ENCODE measurements at places on chromosomes 7 and 10. TPM values are rescaled to one million over a fixed set of nuclear protein-coding genes. Genes with fewer than 3 reads are reported as not detected.

DNA sequence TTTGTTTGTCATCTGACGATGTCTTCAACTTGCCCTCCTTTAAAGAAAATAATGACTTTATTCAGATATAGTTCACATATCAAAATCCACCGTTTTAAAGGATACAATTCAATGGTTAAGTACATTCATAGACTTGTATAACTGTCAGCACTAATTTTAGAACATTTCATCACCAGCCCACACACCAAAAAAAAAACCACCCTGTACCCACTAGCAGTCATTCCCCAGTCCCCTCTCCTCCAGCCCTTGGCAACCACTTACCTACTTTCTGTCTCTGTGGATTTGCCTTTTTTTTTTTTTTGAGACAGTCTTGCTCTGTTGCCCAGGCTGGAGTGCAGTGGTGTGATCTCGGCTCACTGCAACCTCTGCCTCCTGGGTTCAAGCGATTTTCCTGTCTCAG lies 5.3 kb upstream of the HILPDA start:
- peak; percentile 7 for DNase-seq

DNA sequence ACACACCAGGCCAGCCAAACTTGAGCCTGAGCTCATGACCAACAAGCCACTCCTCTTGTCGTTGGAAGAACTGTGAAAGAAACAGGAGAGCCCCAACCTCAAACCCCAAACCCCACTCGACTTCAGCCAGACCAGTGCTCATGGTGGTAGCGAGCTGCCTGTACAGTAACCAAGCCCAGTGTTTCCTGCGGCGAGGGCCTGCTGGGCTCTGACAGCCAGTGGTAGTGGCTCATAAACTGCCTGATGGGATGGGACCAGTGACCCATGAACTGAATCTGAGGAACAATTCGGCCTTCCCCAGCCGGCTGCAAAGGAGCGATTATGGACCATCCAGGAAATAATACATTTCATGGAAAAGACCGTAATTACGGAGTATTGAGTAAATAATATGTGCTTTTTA lies 191.9 kb downstream of the RPS24 start:
- no peak for DNase-seq

DNA sequence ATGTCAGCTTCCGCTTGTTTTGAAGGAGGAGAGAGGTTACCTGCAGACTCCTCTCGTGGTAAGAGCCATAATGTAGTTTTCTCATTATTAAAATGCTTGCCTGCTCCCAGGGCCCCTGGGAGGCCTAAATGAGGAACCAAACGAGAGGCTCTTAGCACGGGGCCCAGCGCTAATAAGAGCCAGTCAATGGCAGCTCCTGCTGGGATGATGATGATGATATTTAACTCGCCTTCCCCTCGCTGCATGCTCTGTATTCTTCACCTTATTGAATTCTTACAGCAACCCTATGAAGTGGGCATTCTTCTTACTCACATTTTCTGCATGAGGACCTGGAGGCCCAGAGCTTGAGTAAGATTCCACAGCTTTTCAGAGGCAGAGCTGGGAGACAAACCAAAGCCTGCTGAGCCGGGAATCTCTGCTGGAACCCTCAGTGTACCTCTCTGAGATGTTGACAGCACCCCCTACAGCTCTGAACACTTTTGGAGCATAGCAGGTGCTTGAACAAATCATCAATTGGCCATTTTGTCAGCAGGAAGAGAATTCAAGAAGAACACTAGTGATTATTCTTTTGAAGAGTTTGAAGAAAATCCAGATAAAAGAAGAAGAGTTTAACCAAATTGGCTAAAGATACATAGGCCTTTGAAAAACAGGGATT lies 93.1 kb upstream of the HABP2 start:
- no peak for DNase-seq

DNA sequence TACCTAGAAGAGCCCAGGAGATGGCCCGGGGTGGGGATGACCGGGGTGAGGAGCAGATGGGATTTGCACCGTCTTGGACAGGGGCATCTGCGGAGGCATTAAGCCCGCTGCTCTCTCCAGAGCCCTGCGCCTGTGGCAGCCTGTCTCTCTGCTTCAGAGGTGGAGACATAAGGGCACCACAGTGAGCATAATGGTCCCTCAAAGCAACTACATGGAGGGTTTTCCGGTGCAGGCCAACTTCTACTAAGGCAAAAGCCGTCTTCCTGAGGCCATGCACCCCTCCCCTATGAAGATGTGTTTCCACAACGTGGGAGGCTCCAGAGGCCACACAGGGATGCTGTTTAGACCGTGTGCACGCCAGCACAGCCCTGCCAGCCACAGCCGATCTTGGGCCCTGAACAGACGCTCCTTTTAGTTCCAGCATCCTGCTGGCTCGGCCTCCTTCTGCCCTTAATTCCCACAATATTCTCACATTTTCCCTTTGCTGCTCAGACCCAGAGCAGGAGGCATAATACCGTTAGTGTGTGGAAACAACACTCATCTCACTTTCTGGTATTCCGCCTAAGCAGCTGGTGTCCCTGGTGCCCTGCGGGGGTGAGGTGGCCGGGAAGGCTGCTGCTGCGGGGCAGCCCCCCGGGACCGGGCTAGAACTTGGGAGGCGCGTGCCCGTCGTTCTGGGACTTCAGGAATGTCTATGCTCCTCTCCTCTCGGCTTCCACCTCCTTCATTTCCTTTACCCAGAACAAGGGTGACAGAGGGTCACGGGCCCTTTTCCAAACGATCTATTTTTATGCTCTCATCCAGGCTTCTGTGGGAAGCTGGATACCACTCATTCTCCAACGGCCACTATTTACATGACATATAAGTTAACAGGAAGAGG lies 266.9 kb downstream of the TNS3 start:
- DNase-seq: peak; percentile 89

- DNase-seq: peak; percentile 39
Observed at GRCh38 chr7:116669769-116670168, 2.2 kb upstream of the MET start.

GRCh38 chr7:111140091-111140865 lies 49.4 kb downstream of the LRRN3 start:
- DNase-seq: no peak

GRCh38 chr7:84664626-84665025 lies 470.0 kb upstream of the SEMA3A start:
- no peak for DNase-seq

DNA sequence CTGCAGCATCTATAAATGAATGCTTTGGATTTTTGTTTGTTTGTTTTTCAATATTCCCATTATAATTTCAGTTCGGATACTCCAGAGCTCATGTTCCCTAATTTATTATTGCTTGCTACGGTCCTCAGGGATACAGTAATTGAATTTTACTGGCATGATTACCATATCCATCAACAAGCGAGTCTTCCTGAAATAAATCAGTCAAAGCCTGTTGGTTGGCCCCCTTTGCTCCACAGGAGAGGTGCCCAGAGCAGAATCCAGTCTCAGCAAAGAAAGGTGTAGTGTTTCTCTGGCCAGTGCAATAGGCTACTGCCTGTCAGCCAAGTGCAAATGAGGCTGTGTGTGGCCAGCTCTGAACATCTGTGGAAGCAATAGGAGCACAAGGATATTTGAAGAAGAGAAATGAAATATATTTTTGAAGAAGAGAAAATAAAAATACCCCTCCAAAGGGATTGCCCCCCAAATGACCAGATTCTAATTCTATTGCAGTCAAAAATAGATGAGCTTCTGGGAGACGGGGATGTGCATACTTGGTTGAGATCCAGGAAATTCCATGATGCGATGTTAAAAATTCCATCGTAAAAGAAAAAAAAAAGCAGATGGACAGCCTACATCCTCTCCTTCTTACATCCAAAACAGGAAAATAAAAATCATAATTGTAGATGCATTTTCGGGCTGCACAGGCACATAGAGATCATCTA lies 18.1 kb downstream of the TRIL start:
- no peak for DNase-seq

CFTR gene
- 0.38 TPM for total RNA-seq

CYP3A4 gene
- total RNA-seq: not detected

TRPV6 gene
- total RNA-seq: 0.46 TPM

Measured in astrocyte (in vitro differentiated cells and primary cell).